GM19239 (cell line): ENCODE measurements at places on chromosomes 5 and 9.

GRCh38 chr9:94692601-94693000 is 33.9 kb upstream of the AOPEP start:
- DNase-seq = no peak

GRCh38 chr5:111945535-111945934 is 188.5 kb upstream of the NREP start:
- no peak for DNase-seq

DNA sequence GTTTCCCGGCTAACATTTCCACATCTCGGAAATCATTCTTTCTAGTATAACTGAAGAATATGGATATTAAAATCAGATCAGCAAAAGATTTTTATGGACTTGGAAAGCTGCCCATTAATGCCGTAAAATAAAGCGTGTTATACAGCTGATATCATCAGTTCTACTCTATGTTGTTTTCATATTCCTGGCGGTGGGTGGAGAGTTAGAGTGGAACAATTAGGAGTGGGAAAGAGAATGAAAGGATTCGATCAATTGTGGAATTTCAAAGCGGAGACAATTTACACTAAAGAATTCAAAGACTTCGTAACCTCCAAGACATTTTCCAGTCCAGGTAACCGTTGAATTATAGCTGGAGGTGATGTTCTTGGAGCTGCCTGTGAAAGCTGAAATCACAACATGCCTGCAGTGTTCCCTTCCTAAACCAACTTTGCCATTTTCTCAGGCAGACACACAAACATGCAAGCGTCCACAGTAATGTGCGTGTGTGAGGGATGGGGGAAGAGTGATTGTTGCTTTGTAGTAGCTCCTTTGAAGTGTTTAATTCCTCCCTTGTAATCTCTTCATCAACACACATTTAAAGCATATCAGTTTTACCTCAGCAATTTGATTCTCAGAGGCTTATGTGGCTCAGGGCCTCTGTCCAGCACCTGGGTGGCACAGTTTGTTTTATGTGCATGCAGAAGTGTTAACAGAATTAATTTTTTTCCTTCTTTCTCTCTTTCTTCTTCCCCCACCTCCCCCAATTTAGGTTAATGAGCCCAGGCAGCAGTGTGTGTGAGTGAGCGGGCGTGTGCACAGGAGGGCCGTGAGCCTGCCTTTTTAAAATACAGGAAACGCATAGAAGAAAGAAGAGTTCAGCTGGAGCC is 544.1 kb downstream of the RAB3C start:
- DNase-seq = no peak

DNA sequence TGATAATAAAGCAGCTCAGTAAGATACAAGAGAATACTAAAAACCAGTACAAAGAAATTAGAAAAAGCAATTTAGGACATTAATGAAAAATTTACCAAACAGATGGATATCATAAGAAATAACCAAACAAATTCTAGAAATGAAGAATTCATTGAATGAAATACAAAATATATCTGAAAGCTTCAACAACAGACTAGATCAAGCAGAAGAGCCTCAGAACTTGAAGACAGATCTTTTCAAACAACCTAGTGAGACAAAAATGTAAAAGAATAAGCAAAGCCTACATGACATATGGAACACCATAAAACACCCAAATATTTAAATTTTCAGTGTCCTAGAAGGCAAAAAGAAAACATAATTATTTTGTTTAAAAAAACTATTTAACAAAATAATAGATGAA is 66.9 kb downstream of the SKIC3 start:
- no peak for DNase-seq

DNA sequence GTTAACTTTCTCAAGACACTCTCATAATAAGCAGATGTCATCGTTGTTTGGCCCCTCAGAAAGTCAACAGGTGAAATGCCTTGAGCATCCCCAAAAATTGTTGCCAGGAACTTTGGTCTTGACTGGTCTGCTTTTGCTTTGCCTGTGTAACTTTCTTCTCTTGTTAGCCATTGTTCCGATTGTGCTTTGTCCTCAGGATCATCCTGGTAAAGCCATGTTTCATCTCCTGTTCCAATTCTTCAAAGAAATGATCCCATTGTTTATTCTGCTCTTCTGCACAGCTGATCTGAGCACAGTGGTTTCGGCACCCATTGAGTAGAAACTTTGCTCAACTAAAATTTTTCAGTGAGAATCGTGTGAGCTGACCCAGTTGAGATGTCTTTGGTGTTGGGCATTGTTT is 8.1 kb upstream of the ZBED3 start:
- no peak for DNase-seq

- no peak for DNase-seq
These were observed 76.3 kb upstream of the PCA3 start for GRCh38 chr9:76687861-76688391.

DNA sequence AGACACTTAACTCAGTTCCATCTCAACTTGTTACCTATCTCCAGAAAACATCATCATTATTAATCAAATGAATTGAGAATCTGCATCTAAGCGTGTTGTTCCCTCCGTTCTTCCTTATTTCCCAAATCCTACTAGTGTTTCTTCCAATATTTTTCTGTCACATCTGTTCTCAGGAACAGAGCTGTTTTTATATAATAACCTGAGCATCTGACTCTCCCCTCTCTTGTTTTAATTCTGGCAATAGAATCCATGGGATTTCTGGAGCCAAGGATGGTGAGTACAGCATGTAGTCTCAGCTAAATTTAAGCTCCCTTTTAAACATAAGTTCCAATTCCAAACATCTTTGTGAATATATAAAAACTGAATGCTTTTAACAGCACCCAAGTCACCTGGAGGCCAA is 558.3 kb downstream of the DTWD2 start:
- DNase-seq = no peak

- DNase-seq = no peak
These were observed 136.2 kb upstream of the TRIM32 start for GRCh38 chr9:116550696-116551436.

DNA sequence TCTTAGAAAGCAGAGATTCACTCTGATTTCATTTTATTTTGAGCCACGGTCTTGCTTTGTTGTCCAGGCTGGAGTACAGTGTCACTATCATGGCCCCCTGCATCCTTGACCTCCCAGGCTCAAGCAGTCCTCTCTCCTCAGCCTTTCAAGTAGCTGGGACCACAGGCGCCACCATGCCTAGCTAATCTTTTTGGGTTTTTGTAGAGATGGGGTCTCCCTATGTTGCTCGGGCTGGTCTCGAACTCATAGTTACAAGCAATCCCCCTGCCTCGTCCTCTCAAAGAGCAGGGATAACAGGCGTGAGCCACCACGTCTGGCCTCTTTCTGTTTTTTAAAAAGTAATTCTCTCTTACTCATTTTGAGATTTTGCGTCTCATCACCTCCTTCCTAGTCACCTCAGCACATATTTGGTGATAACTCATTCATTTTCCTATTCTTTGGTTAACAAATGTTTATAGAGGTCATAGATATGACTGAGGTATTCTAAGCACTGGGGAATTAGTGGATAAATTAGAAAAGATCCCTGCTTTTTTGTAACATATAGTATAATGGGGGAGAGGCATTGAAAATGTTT is 10.8 kb upstream of the DCP2 start:
- no peak for DNase-seq

GRCh38 chr5:116637149-116637740 is 62.6 kb upstream of the SEMA6A start:
- DNase-seq = no peak

DNA sequence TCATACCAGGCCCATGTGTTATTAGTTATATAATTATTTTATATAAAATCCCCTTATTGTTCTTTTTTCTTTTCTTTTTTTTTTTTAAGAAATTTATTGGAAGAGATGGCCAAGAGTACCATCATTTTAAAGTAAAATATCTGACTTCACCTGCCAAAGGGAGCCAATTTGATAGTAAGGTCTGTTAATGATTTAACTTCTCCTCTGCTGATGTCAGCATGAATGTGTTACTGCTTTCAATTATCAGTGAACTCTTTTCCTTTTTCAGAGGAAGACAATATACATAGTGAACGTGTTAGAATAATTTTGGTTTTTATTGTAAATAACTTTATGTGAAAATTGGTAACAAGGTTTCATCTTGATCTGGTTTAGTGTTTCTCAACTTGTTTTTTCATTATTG is 409.6 kb downstream of the SH3GL2 start:
- no peak for DNase-seq

GRCh38 chr5:153594785-153595184 is 104.3 kb downstream of the GRIA1 start:
- no peak for DNase-seq

DNA sequence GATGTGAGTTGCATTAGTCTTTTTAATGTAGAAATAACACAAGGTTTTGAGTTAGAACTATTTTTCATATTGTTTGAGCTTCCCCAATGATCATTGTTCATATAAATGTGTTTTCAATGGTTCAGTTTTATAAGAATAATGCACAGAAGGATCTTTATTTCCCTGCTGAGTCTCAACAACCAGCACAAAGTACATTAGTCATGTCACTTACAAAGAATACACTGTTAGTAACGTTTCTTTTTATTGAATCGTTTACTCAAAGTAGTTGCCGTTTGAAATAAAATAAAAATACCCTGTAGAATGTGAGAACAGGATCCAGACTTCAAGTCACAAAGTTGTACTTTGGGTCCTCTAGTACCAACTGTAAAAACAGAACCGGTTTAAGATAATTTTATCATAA is 41.5 kb downstream of the ERCC8 start:
- no peak for DNase-seq

DNA sequence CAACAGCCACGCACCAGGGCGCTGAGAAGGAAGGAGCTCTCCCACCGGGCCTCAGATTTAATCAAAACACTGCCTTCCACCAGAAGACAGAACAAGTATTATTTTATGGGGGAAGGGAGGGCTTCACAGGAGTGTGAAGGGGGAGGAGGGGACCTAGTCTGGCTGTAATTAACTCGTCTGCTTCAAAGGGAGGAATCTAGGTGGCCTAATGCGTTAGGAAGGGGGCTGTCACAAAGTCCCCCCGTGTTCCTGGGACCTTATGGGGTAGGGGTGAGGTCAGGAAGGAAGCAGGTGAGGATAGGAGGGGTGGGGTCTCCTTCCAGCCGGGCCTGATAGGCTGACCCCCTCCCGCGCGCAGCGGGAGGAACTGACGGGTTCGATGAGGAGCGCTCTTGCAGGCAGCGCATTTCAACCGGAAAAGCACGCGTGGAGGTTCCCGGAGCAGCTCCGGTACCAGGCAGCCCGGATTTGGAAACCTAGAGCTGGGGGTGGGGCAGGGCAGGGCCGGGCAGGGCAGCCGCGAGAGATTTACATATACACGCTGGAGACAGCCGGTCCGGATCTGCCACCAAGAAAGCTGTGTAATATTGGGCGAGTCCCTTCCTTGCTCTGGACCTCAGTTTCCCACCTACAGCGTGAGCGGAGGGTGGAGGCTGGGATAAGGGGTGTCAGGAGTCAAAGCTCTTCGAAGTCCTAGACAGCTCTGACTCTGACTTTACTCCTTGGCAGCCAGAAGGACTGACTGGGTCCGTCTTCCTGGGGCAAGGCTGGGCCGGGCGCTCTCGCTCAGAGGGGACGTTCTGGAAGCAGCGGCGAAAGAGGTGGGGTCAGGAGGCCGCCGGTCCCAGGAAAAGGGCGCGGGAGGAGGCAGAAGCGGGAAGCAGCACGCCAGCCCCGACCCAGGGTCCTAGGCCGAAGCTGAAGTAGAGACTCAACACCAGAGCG is 1.8 kb downstream of the SHB start:
- no peak for DNase-seq

DNA sequence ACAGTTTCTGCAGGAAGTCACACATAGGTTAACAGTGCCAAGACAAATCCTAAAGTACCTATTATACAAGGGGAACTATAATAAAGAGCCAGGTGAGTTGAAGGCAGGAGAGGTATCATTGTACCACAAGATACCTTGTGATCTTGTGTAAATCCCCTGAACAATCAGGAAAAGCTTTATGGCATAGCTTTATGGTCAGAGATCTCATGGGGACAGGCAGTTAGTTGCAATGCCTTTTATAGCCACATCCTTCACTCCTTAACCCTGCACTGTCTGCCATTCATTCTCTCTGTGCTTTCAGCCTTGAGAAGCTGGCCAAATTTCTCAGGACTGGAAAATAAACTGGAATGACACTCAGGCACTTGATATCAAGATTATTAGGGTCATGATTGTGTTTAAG is 97.0 kb downstream of the GHR start:
- no peak for DNase-seq

DNA sequence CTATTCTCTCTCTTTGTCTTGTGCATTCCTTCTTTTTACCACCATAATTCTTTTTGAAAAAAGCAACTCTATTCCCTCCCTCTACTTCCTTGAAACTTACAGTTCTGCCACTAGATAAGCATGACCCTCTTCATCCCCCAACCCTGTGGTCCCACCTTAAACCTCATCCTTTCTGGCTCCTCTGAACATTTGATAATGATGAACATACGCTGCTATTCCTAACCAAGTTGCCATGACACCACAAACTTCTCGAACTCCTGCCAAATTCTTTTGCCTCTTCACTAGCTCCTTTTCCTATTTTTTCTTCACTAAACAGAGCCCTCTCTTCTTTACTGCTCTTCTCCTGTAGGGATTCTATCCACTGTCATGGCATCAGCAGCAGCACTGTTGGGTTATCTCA is 57.1 kb downstream of the MOCS2 start:
- DNase-seq = no peak

GRCh38 chr9:25917731-25918362 is 239.6 kb upstream of the TUSC1 start:
- DNase-seq = no peak
